ENCODE measurements at places on chromosomes 12 and 14.

GRCh38 chr14:98140862-98141530 lies 1131.0 kb downstream of the BCL11B start:
- no peak for DNase-seq

DNA sequence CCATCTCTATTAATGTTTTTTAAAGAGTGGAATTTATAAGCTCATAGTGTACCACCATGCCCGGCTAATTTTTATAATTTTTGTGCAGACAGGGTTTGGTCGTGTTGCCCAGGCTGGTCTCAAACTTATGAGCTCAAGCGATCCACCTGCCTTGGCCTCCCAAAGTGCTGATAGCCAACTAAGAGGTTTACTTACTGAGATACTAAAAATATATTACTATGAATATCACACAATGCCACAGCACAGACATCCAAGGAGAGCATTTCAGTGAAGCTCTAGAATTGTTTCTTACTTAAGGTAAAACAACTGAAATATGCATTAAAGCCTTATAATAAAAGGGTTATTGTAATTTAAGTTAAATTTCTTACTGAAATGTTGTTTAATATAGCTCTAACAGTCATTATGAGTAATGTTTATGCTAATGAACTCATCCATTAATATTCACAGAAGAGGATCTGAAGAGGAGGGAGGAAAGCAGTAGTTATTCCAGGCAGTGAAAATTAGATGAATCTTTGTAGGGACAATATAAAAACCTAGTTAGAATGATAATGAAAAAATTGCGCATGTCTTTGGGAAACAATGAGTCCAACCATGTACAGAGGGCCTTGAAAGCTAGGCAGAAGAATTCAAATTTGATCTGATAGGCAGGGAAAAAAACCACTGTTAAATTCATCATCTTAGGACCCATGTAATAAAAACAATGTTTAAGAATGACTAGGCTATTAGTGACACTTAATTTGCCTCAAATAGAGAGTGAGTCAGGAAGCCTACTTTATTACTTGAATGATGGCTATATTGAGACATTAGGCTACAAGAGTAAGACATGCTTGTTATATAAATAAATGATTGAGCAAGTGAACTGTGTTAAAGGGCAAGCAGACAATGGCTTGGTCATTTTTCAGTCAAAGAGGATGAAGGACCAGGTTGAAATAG lies 99.2 kb downstream of the SLC41A2 start:
- DNase-seq: no peak

GRCh38 chr14:31947680-31948595 lies 129.2 kb upstream of the ARHGAP5 start:
- no peak for DNase-seq

GRCh38 chr12:3607039-3607720 lies 116.2 kb downstream of the PRMT8 start:
- no peak for DNase-seq

DNA sequence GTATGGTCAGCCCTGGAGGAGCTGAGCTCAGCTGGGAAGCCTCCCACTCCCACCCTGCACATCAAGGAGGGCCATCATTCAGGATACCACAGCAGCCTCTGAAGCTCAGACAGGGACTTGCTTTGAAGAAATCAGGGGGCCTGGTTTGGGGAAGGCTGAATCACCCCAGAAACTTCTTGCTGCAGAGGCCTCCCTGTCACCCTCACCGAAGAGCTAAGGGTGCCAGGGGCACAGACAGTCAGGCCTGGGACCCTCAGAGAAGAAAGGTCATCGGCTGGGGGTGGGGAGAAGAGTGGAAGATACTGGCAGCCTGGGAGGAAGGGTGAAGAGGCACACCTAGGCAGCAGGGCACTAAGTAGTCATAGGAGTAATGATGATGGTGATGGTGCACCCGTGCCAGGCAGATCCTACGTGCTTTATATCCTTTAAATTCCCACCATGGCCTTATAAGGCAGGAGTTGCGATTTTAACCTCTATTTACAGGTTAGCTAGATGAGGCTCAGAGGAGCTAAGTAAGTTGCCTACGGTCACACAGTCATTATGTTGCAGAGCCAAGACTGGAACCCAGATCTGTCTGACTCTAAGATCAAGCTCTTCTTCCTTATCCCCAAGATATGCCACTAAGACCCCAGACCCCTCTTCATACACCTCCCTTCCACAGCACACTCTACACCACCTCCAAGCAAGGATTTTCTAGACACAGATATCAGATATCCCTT lies 28.5 kb upstream of the PNMA1 start:
- no peak for DNase-seq

GRCh38 chr14:103748534-103748857 lies 32.9 kb downstream of the ZFYVE21 start:
- no peak for DNase-seq

DNA sequence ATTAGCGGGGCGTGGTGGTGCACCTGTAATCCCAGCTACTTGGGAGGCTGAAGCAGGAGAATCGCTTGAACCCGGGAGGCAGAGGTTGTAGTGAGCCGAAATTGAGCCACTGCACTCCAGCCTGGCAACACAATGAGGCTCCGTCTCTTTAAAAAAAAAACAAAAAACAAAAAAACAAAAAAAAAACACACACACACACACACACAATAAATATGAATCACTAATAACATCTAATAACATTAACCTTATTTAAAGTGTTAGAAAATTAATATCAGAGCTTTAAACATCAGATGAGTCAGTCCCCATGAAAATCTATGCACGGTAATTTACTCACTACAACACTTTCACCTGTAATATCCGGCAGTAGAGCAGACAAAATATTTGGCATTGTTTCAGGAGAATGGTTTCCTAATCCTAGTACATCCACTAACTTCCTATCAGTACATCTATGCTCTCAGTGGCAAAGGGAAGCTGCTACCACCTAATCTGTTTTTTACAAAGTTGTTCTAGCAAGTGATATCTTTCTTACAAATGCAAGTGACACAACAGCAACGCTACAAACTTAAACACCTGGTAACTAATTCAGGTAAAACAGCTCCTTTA lies 36.2 kb downstream of the MED13L start:
- no peak for DNase-seq

DNA sequence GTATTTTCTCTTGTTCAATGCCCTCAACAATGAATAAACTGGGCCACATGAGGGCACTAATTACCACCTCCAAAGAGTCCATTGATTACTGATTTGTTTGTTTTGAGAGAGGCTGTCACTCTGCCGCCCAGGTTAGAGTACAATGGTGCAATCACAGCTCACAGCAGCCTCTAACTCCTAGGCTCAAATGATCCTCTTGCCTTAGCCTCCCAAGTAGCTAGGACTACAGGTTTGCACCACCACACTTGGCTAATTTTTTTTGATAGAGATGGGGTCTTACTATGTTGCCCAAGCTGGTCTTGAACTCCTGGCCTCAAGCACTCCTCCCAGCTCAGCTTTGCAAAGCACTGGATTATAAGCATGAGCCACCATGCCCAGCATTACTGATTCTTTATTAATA lies 28.3 kb upstream of the SYCP3 start:
- DNase-seq: no peak

- DNase-seq: no peak
These were observed 199.6 kb downstream of the NTF3 start for GRCh38 chr12:5631497-5631896.

- DNase-seq: no peak
These were observed 203.1 kb downstream of the CALM1 start for GRCh38 chr14:90599748-90600507.

DNA sequence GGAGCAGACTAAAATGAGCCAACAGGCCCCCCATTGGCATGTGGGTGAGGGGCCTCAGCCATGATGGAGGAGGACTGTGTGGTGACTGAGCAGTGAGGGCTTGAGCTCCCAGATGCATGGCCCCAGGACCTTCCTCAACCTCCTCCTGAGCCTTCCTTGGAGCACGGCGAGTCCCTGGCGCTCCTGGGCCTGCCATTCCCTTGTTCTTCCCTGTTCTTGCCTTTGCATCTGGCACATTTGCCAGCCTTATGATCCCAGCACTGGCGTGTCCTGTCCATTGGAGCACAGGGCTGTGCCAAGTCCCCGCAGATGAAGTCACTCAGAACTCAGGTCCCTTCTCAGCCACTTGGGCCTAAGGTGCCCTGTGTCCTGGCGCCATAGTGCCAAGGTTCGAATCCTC lies 40.3 kb upstream of the MEG3 start:
- no peak for DNase-seq

GRCh38 chr12:86407620-86408208 lies 151.5 kb upstream of the MGAT4C start:
- DNase-seq: no peak

DNA sequence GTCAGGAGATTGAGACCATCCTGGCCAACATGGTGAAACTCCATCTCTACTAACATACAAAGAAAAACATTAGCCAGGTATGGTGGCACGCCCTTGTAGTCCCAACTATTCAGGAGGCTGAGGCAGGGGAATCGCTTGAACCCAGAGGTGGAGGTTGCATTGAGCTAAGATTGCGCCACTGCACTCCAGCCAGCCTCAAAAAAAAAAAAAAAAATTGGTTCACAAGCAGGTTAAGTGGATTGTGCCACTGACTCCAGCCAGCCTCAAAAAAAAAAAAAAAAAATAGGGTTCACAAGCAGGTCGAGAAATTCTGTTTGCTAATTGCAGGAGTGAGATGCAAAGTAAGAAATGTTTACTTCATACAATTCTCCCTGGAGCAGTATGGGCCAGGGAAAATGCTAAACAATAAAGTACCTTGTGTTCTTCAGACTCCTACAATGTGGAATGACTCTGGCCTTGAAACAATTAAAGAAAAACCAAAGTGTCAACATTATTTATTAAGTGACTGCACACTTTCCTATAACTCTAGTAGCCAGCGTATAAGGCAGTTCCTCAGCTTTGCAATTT lies 6.1 kb downstream of the EDDM3B start:
- DNase-seq: no peak

- no peak for DNase-seq
These were observed 15.4 kb downstream of the PDE1B start for GRCh38 chr12:54564768-54565167.

DNA sequence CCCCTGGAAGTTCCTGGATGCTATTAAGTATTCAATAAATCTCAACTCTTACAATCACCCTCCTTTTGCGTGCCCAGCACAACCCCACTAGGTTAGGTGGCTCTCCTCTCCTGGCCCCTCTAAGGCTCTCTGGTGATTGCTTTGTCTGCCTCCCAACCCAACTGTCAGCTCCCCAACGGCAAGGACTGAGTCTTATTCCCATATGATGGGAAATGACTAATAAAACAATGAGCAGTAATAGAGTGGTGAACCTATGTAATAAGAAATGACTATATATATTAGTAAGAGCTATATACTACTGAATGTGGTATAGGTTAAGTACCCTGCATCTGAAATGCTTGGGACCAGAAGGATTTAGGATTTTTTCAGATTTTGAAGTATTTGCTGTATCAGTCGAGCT lies 8.1 kb downstream of the APPL2 start:
- no peak for DNase-seq

DNA sequence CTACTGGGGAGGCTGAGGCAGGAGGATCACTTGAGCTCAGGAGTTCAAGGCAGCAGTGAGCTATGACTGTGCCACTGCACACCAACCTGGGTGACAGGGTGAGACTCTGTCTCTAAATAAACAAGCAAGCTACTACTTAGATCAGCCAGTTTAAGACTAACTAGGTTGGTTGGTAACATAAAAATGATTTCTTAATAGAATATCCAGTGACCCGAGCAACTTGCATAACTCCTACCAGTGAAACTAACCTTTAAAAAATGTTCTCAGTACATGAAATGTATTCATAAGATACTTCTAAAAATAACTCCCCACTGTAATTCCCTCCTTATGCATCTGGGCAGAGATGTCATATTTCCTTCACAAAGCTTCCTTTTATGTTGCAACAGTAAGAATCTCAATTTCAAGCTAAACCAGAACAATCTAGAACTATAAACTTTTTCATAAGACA lies 15.9 kb downstream of the TAOK3 start:
- DNase-seq: no peak

- DNase-seq: no peak
These were observed 8.0 kb upstream of the NRXN3 start for GRCh38 chr14:78162202-78162601.

- DNase-seq: no peak
These were observed 302.5 kb downstream of the NUAK1 start for GRCh38 chr12:105836242-105836622.

GRCh38 chr12:126189856-126190255 lies 1124.6 kb downstream of the AACS start:
- DNase-seq: no peak

DNA sequence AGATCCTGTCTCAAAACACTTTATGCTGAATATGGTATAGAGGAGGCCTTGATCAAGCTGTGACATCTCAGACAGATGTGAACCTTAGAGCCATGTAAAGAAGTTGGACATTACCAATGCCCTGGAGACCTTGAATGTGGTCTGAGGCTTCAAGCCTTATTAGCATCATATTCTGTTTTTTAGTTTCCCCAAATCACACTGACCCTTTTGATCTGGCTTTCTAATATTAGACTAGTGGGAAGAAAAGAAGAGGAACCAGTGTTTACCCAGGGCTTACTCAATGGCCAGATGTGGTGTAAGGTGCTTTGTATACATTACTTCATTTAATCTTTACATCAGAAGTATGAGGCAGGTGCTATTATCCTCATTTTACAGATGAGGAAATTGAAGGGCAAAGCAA lies 10.6 kb upstream of the TBPL2 start:
- no peak for DNase-seq

GRCh38 chr12:15856097-15856982 lies 25.8 kb upstream of the STRAP start:
- DNase-seq: peak; percentile 43

GRCh38 chr12:124544311-124544970 lies 23.0 kb downstream of the NCOR2 start:
- no peak for DNase-seq
